ENCODE measurements at places on chromosomes 2 and 18.

DNA sequence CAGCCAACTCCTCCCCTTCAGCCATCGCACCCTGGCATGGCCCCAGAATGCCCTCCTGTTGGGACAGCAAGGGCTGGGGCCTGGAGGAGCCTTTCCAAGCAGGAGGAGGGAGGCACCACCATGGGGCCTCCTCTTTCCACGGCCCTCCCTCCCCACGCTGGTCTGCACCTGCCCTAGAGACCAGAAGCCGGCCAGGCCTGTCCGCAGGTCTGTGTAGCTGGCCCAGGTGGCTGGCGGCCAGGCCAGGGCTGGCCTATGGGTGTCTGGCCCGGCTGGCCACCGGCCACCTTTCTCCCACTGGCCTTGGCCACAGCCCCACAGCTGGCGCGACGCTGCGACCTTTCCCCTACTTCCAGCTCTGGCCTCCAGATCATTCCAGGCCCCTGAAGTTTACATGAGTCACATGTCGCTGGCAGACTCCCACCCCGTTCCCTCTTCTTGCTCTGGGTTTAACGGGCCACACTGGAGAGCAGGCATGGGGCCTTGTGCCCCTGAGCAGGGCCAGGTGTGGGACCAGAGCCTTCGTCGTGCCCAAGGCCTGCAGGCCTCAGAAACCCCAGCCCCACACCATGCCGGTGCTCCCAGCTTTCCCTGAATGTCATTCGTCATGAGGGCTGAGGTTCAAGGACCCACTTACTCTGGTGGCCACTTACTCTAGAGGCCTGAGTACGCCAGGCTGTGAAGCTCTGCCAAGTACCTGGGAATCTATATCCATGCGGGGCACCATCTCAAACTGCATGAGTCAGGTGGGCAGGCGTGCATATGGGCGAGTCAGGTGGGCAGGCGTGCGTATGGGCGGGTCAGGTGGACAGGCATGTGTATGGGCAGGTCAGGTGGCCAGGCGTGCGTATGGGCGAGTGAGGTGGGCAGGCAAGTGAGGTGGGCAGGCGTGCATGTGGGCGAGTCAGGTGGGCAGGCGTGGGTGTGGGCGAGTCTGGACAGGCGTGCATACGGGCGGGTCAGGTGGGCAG lies 33.3 kb upstream of the KLF11 start:
- no peak for DNase-seq

- DNase-seq = no peak
Measured at GRCh38 chr2:130353291-130354138, 2.3 kb upstream of the PTPN18 start.

- DNase-seq = peak; percentile 29
Measured at GRCh38 chr2:121596221-121597080, 52.8 kb downstream of the CLASP1 start.

GRCh38 chr2:30365201-30365600 lies 81.8 kb upstream of the LCLAT1 start:
- DNase-seq = no peak

- no peak for DNase-seq
Measured at GRCh38 chr2:62923881-62924280, 126.7 kb upstream of the OTX1 start.

DNA sequence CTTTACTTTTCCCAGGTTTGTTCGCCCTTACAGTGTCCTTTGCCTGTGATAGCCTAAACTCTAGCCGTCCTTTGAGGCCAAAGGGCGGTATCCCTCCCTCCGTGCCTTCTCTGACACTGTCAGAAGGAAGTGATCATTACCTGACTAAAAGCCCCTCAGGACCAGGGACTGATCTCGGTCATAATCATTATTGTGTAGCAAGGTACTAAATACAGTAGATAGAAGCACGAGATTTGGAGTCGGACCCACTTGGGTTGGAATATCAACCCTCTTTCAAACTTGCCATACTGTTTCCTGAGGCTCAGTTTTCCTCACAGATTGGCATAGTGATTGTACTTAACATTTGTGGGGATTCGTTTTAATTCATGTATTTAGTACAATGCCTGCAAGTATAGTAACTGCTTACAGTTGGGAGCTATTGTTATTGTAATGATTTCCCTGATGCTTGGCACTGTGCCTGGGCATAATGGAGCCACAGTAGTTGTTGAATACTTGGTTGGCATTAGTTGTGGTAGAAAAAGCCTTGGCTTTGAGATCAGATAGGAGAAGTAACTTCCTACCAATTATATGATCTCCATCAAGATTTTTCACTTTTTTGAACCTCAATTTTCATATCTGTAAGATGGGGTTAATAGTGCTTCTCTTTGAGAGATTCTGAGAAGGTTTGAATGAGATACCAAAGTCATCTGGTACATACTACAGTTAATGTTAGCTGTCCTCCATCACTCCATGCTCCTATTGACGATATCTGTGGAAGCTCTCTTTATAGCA lies 836 bp downstream of the STK11IP start:
- DNase-seq = no peak

DNA sequence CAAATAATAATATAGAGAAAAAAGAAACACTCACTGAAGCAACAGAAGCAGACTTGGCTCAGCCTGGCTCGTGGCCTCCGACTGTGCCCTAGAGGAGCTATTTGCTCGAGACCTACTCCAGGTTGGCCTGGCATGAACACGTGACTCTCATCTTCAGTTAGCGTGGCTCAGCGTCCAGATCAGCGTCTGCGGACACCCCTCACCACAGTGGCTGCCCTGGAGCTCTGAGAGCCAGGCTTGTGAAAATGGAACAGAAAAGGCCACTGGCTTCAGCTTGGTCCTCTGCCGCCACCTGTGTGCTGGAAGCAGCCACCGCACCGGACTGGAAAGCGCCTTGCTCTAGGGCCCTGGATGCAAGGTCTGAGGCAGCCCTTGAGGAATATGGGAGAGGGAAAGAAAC lies 1184.0 kb upstream of the GYPC start:
- peak; percentile 13 for DNase-seq

- peak; percentile 42 for DNase-seq
Measured at GRCh38 chr2:237471438-237472186, 15.4 kb upstream of the MLPH start.

GRCh38 chr18:70200286-70200685 lies 5.2 kb downstream of the RTTN start:
- DNase-seq = no peak

GRCh38 chr2:3404349-3404894 lies 24.9 kb downstream of the TRAPPC12 start:
- no peak for DNase-seq

- no peak for DNase-seq
Measured at GRCh38 chr2:3142210-3142609, 235.4 kb downstream of the EIPR1 start.

DNA sequence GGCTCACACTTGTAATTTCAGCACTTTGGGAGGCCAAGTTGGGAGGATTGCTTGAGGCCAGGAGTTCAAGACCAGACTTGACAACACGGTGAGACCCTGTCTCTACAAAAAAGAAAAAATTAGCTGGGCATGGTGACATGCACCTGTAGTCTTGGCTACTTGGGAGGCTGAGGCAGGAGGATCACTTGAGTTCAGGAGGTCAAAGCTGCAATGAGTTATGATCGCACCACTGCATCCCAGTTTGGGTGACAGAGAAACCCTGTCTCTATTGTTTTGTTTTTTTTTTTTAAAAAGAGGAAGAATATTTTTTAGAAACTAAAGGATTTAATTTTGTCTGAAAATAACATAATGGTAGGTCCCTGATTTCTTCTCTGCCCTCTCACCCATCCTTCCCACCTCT lies 79.4 kb upstream of the TMEM200C start:
- DNase-seq = no peak

GRCh38 chr18:77495079-77495478 lies 245.4 kb downstream of the GALR1 start:
- no peak for DNase-seq

DNA sequence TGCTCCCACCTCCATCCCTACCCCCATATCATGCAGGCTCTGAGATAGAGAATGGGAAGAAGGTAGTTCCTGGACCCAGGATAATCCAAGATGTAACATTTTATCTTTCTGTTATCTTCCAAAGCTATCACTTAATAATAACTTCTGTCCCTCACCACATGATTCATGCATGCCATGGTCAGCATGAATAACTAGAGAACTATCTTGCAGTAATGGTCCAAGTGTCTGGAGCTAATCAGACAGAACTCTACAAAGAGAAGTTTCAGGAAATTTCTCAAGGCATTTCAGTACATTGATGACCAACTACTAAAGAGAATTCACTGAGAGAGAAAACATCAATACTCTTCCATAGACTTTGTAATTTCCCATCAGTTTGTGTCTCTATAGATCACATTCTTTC lies 1469.7 kb upstream of the PIK3C3 start:
- no peak for DNase-seq

- DNase-seq = no peak
Measured at GRCh38 chr2:62231541-62231940, 35.6 kb downstream of the B3GNT2 start.

GRCh38 chr18:43279015-43279744 lies 1.9 kb upstream of the SYT4 start:
- DNase-seq = no peak

GRCh38 chr2:148342086-148342485 lies 302.5 kb upstream of the EPC2 start:
- DNase-seq = no peak

DNA sequence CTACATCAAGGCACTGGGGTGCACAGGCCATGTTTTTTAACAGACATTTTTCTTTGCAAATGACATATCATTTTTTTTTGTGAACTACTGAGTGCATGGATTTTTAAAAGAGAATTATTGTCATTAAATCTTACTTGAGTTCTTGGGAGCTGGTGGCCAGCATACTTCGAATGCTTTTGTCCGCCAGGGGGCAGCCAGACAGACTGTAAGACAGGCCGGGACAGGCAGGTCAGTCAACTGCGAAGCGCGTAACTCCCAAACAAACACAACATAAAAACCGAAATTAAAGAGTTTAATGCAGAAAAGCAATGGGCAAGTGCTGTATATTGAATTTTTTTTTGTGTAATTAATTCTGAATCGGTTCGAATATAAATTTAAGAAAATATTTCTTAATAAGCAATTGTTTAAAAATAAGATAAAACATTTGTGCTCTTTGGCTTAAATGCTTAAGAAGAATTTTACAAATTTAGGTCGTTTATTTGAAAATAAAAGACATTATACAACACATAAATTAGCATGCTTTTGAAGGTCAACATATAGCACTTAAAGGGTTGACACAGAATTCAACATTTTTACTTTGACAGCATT lies 142.2 kb upstream of the PXDN start:
- peak; percentile 44 for DNase-seq

GRCh38 chr2:27320958-27321543 lies 1.8 kb downstream of the MPV17 start:
- no peak for DNase-seq

DNA sequence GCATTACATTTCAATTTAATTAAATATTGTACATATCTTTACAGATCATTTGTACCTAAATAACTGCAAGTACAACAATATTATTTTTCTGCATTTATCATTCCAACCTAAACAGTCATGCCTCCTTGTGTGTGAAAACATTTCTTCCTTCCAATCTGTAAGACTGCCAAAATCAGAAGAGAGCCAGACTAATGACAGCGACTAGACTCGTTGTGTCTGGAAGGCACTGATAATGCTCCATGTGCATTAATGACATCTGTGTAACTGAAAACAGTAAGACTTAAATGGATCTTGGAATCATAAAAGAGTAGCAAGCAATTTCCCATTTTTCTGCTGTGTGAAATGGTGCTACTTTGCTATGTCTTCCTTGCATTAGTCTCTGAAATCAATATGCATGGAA lies 278.0 kb upstream of the DSEL start:
- no peak for DNase-seq

DNA sequence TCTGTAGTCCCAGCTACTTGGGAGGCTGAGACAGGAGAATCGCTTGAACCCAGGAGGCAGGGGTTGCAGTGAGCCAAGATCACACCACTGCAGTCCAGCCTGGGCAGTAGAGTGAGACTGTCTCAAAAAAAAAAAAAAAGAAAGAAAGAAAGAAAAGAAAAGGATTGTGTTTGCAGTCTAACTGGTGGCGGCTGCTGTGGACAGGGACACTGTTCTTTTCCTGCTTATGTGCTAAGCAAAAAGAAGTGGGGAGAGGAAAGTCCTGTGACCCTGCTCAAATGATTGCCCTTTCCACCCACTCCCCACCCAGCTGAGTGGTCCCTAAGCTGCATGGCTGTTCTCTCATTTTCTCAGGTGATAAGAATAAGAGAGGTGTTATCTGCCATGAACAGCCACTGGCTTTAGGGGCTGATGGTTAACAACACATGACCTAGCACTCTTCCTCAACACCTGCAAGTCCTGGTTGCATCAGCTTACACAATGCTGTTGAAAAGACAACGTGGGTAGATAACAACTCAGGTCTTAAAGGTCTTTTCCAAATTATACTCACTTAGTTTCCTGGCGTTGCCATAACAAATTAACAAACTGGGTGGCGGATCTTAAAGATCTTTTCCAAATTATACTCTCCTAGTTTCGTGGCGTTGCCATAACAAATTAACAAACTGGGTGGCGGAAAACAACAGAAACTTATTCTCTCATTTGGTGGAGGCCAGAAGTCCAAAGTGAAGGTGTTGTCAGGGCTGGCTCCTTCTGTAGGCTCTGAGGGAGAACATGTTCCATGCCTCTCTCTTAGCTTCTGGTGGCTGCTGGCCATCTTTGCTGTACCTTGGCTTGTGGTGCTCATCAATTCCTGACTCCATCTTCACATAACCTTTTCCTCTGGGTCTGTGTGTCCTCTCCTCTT lies 90.3 kb upstream of the RTN4 start:
- DNase-seq = no peak

GRCh38 chr2:144329472-144329871 lies 190.4 kb downstream of the ZEB2 start:
- DNase-seq = no peak

- DNase-seq = no peak
Measured at GRCh38 chr2:3170792-3171455, 206.7 kb downstream of the EIPR1 start.

DNA sequence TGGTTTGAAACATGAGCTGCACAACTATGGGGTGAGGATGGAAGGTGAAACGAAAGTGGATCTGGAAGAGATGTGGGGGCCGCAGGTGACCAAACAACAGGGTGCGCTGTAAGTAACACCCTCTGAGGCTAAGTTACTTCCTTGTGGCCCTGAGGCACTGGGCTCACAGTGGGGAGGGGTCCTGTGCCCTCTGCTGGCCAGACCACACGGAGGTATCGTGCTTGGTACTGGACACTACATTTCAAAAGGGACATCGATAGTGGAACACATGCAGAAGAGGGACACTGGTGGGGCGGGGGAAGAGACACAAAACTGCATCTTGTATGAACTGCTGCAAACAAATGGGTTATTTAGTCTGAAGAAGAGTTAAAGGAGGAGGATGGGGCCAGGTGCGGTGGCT lies 110.6 kb downstream of the CLIP4 start:
- DNase-seq = no peak

GRCh38 chr2:188610050-188610444 lies 318.4 kb downstream of the GULP1 start:
- DNase-seq = no peak

DNA sequence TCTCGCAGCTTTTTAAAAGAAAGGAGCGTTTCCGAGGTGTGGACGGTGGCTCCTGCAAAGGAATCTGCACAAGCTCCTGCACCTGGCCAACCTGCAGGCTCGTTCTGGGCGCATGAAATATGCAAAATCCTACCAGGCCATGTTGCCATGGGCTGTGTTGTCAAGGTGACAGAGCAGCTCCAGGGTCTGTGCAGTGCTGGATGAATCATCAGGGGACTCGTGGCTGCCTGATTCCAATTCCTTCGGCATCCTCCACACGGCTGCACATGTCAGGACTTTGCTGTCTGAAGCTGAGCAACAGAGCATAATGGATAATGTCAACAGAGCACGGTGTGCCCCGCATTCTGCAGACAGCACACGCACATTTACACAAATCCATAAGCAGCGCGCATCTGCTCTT lies 120.5 kb downstream of the EIPR1 start:
- no peak for DNase-seq
